ENCODE measurements at places on chromosomes 11 and 22.

DNA sequence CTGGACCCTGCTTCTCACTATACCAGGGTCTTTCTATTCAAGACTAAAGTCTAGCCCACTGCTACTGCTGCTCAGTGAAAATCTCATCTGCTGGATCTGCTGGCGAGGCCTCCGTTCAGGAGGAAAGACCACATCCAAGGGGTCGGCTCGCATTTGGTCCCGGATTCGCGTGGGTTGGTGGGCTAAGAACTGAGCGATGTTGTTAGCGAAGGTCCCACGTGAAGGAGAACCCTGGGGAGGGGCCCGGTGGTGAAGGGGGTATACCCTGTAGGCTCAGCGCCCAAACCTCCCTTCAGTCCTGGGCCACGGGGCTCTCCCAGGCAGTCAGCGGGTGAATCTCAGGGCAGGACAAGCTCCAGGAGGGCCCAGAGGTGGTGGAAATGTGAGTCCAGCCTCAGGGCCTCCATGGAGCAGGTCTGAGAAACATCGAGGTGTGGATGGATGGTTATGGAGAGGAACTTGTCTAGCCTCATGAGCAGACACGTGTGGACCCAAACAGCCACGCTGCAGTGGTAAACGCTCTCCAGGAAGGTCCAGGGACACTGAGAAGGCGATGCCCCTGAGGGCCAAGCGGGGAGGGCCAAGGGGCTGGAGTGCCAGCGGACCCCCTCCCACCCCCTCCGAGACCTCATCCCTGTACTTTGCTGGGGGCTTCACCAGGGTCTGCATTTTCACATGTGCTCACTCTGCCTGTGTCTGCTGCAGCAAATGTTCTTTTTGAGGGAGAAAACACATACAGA, 152.3 kb downstream of the CTTN start:
- no peak for DNase-seq

DNA sequence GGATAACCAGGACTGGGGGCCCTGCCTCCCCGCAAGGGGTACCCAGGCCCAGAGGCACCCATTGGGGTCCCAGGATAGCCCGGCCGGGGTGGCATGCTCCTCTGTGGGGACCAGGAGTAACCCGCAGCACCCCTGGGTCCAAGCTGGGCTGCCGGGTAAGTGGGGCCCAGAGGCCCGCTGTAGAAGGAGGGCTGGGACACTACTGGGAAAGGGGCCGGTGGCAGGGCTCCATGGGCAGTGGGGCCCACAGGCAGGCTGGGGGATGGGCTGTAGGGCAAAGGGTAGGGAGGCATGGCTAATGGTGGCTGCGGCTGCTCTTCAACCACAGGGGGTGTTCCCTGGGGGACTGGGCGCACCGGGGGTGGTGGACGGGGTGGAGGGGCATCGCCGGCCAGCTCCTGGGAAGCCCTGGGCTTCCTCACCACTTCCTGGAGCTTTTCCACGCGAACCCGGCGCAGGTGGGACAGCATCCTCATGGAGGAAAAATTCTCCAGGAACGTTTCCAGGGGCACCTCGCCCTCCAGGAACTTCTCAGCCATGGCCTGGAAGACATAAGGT, 29.1 kb downstream of the VPS37C start:
- no peak for DNase-seq

GRCh38 chr11:122158171-122158570, 42.2 kb upstream of the BLID start:
- no peak for DNase-seq

- no peak for DNase-seq
Observed at GRCh38 chr11:21295508-21295907, 626.1 kb downstream of the NELL1 start.

GRCh38 chr11:12480401-12480800, 103.0 kb downstream of the PARVA start:
- DNase-seq = no peak

- DNase-seq = no peak
Observed at GRCh38 chr22:25363474-25363873, 144.0 kb downstream of the CRYBB2 start.

DNA sequence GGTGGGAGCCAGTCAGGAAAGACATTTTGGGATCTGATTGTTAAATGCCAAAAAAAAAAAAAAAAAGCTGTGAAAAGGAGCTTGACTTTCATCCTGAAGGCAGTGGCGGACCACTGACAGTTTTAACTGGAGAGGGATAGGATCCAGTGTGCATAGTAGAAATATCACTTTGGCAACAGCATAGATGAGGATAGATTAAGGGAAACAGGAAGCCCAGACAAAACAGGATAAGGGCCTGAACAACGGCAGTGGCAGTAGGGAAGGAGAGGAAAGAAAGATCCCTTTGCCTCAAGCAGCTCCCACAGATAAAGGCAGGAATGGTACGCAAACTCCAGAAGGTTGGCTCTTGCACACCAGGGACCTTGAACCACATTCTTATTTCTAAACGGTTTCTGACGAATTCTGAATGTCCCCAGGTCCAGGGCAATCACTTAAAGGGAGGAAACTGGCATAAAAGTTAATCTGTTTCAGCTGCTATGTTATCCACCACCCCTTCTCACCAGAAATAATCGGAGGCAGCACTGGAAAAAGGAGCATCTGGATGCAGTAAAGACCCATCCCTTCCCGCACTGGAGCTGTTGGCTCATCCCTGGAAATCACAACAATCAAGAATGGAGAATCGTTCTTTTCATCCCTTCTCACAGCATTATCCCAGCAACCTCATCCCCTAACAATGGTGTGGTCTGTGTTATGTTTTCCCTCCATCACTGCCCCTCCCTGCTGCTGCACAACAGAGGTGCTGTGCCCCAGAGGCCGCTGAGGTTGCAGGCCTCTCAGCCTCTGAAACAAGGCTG, 99.1 kb downstream of the GAB2 start:
- no peak for DNase-seq

DNA sequence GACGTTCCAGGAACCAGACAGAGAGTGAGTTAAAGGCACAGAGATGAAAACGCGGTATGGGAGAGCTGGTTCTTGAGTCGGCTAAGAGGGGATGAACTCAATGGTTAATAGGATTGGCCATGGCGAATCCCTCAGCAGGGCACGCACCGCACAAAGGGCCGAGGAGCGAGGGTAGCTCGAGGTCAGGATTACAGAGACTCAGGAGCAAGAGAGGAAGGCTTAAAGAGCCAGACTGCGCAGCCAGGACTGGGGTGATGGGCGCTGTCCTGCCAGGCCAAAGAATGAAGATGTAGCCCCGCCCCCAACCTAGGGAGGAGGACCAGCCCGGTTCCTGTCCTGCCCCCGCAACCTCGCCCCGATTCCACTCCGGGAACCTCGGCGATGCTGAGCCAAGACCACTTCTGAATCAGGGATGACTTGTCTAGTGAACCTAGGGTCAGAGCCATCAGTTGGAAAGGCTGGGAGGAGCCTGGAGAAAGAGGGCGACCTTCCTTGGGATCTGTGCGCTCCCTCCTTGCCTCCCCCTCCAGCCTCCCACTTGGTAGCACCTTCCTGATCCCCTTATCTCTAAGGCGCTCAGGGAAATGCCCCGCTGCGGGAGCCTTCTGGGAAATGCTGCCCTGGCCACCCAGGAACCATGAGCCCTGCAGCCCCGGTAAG, at the start of gene PLEKHB1:
Gene PLEKHB1, plus strand, starts transcription at position 610 of the 660 bp plus-strand sequence. Its CDS starts 28 bp downstream, at position 638.
- no peak for DNase-seq

DNA sequence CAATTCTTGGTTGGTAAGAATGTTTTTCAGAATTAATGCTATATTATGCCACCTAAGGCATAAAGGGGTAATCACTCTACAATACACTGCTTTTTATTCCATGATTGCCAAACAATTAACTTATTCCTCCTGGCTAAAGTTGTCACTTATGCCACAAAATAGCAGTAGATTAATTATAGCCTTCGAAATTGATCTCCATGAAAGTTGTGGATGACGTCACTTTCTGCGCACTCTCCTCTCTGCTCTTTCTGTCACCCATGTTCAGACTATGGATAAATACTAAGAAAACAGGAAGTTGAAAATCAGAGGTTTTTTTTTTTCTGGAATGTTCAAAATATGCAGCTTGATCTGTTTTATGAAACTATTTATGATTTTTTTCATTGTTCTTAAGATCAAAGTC, 790.1 kb upstream of the CNTN5 start:
- no peak for DNase-seq

- no peak for DNase-seq
Observed at GRCh38 chr11:117816151-117816741, 8.3 kb downstream of the FXYD2 start.

- no peak for DNase-seq
Observed at GRCh38 chr11:12090061-12090591, 20.3 kb upstream of the MICAL2 start.

- DNase-seq = no peak
Observed at GRCh38 chr11:64196626-64197025, 9.9 kb upstream of the FERMT3 start.

DNA sequence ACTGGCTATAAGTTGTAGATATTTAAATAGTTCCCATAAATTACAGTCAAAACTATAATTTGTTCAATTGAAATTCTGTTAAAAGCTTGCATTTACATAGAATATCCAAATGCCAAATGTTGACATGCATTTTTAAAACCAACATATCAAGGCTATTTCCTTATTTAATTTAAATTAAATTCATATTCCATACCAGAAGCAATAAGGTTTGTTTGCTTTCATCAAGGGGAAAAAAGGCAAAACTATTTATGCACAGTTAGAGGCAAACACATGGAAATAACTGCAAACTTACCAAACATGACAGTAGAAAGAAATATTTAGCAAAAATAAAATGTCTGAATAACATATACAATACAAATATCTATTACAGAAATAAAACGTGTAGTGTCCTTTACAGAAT, 1581.2 kb upstream of the TENM4 start:
- DNase-seq = no peak

DNA sequence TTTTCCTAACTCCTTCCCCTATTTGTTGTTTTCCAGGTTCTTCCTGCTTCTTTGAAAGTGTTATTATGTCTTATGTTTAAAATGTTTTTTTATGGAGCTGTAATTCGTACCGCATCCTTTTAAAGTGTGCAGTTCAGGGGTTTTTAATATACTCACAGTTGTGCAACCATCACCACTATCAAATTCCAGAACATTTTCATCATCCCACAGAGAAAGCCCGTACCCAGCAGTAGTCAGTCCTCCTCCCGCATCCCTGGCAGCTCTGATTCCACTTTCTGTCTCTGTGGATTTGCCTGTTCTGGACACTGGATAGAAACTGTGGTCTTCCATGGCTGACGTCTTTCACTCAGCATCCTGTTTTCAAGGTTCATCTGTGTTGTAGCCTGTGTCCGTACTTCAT, 73.7 kb downstream of the JAM3 start:
- DNase-seq = no peak

- DNase-seq = no peak
Observed at GRCh38 chr11:102488208-102488607, 35.6 kb upstream of the TMEM123 start.

DNA sequence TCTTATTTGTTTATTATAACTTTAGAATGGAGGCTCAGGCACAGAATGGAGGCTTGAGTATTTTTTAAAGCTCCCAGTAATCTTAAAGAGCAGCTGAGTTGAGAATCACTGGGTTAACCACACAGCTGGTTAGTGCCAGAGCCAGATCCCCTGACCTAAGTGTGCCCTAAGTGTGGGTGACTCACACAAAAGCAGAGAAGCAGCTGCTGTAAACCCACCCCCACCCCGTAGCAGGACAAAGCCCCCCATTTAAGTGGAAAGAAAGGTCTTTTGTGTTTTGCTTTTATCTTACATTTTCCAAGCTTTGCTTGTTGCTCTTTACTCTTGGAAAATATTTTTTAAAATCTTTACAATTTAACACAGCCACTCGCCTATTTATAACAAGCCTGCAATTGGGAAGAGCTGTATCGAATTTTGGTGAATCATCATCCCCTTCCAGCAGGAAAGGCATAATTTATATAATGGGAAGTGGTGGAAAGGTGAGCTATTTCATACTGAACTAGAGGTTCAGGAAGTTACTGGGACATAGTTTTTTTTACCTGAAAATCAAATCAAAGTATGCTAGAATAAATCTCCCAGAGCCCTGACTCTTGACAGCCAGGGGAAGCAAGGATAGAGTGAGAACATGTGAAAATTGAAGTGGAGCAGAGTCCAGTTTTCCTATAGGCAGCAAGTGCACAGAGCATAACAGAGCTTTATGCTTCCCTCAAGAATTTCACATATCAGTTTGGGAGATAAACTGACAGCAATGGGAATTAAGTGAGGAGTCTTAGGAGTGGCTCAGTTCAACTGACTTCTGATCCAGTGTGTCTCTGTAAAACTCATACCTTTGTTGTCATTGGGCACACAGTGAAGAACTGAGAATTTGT, 405.7 kb downstream of the AASDHPPT start:
- DNase-seq = no peak

DNA sequence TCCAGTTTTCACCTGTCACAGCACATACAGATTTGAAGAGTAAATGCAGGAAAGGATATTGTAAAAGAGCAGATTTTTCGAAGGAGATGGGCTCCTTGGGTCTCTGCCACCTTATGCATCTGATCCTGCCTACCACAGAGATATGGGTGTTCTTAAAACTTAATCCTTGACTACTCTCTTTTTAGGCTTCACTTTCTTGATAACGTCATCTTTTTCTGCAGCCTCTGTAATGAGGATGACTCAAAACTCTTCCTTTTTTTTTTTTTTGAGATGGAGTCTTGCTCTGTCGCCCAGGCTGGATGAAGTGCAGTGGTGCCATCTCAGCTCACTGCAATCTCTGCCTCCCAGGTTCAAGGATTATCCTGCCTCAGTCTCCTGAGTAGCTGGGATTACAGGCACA, 7.8 kb downstream of the PRR14L start:
- no peak for DNase-seq

DNA sequence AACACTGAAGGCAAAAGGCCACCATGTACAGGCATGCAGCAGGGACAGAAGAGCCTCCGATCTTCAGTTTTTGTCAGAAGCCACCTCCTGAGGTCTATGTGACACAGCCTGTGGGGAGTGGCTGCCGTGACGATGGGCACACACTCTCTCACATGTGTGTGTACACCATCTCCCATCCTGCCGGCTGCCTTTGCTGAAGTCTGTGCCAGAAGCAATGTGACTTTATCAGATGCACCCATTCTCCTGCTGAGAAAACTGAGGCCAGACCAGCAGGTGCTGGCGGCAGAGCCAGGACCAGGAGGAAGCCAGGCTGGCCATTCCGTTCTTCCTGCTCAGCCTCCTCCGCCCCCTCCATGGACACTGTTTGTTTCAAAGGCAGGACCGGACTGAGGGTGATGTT, 16.7 kb downstream of the SHANK2 start:
- DNase-seq = no peak

- no peak for DNase-seq
Observed at GRCh38 chr11:9790703-9791102, 126.8 kb downstream of the SWAP70 start.

GRCh38 chr11:79092791-79093353, 348.0 kb downstream of the TENM4 start:
- DNase-seq = no peak
